ENCODE measurements at places on chromosomes 12 and 14.

DNA sequence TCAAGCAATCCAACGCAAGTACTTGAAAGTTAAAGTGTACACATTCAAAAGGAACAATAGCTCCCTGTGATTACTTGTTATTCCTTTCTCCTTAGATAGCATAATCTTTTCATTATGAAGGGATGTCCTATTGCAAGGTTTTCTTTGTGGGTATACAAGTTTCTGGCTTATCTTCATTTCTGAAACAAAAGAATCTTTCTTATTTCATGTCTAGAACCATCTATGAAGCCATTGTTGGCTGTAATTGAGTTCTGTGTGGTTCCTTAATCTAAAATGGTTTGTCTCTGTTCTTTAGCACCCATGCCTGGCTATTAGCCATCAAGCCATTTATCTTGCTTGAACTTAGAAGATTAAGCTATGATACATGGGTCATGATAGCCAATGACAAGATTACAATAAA lies 95.0 kb downstream of the VEZT start:
- DNase-seq = no peak

DNA sequence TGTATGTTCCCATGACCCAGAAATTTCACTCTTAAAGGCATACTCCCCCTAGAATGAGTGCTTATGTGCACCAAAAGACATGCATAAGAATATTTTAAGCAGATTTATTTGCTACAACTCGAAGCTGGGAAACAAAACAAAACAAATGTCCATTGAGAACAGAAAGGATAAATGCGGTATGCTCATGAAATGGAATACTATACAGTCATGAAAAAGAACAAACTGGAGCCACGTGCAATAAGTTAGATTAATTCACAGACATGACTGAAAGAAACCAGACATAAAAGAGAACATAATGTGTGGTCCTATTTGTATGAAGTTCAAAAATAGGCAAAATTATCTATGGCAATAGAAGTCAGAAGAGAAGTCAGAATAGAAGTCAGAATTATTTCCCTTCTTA lies 69.9 kb downstream of the TBX3 start:
- DNase-seq = no peak

GRCh38 chr12:104637604-104638003 lies 180.9 kb downstream of the CHST11 start:
- DNase-seq = no peak

DNA sequence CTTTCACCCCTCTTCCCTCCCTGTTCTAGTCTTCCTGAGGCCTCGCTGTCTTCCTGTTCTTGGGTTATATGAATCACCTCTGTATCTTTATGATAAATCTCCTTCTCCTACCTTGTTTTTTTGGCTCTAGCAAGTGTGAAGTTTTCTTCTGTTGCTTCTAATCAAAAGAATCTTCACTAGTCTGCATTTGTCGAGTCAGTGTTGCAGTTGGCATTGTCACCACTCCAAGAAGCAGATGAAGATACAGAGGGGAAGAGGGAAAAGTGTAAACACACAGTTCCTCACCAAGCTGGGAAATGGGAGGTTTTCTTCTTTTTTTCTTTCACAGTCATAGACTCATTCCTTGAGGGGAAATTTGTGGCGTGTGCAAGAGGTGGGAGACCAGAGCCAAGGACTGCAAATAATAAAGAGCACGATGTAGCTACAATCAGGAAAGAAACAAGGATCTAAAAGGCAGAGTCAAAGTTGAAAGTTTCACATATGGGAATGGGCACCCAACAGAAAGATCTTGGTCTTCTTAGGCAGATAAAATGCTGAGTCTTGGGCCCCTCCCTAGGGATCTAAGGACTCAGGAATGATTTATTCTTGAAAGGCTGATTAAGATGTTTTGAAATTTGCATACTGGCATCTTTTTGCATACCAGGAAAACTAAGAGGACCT lies 22.2 kb upstream of the PRICKLE1 start:
- no peak for DNase-seq

- no peak for DNase-seq
Measured at GRCh38 chr12:1357711-1358110, 236.7 kb downstream of the FBXL14 start.

- DNase-seq = no peak
Measured at GRCh38 chr14:69591317-69591716, 16.6 kb upstream of the CCDC177 start.

GRCh38 chr14:38868399-38869290 lies 234.4 kb downstream of the SEC23A start:
- no peak for DNase-seq

DNA sequence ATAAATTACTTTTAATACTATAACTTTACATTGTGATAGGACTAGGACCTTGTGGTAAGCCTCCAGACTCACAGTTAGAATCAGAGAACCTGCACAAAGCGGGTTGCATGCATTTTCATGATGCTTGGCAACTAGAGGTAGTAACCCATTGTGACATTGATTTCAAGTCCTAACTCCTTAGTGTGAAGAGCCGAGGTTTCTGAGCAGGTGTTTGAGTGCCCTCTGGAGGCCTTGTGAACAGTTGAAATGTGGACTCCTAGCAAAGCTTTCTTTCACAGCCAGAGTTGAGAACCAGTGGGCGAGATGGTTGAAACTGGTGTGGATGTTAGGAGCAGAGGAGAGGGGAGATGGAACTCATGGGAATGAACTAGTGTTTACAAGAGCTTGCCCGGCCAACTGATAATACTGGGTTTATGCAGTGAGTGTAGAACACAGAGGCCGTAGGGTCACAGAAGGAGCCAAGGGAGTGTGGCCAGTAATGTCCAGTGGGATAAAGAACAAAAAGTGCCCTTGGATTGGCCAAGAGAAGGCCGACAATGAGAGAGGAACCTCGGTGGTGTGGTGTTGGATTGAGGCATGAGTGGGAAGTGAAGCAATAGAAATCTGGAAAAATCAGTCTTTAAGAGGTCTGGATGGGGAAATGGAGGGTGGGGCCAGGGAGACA lies 10.9 kb downstream of the ZNF664 start:
- peak; percentile 76 for DNase-seq

- no peak for DNase-seq
Measured at GRCh38 chr12:40298341-40298740, 73.5 kb downstream of the LRRK2 start.

GRCh38 chr14:23173031-23173430 lies 10.4 kb downstream of the SLC7A8 start:
- DNase-seq = no peak

DNA sequence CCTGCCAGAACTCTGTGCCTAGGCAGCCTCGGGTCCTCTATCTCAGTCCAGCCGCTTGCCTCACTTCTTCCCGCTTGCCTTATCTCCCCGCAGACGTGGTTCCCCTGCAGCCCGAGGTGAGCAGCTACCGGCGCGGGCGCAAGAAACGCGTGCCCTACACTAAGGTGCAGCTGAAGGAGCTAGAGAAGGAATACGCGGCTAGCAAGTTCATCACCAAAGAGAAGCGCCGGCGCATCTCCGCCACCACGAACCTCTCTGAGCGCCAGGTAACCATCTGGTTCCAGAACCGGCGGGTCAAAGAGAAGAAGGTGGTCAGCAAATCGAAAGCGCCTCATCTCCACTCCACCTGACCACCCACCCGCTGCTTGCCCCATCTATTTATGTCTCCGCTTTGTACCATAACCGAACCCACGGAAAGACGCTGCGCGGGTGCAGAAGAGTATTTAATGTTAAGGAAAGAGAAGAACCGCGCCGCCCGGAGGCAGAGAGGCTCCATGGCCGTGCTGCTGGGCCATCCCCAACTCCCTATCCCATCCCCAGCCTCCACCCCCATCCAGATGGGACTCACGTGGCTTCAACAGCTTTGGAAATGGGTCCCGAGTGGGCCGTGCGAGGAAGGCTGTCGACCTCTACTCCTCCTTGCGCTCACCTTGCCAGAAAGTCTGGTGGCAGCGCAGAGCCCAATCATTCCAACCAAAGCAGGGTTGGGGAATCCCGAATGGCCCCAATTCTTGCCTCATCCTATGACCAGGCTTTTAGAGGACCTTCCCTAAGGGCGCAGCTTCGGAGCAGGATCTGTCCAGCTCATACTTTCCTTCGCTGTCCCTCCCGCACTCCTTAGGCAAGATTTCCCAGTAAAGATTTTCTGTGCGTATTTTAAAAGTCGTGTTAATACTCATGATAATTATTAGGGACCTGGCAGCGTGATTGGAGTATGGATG lies 6.5 kb downstream of the HOXC13 start:
- no peak for DNase-seq

- DNase-seq = peak; percentile 62
Measured at GRCh38 chr14:23562822-23563472, 4.6 kb downstream of the AP1G2 start.

- no peak for DNase-seq
Measured at GRCh38 chr12:110861729-110862128, 14.9 kb downstream of the CCDC63 start.

- DNase-seq = no peak
Measured at GRCh38 chr12:12982331-12982730, 17.7 kb downstream of the HEBP1 start.

DNA sequence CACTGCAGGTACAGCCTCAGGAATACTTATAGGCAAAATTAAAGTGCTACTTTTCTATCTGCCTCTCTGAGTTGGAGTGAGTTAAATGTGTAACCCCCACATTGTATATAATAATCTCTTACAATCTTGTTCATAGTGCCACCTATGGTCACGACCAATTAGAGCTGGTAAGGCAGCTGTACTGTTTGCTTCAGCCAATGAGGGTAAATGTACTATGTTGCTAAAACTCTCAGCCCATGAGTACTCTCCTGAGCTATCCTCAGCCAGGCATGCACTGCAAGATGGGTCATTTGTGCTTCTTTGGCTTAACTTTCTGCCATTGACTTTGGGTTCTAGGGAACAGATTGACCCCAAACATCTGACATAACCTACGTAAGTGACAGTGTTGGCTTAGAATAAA lies 15.0 kb upstream of the MDM2 start:
- no peak for DNase-seq

GRCh38 chr14:55951341-55952206 lies 166.6 kb upstream of the PELI2 start:
- no peak for DNase-seq

DNA sequence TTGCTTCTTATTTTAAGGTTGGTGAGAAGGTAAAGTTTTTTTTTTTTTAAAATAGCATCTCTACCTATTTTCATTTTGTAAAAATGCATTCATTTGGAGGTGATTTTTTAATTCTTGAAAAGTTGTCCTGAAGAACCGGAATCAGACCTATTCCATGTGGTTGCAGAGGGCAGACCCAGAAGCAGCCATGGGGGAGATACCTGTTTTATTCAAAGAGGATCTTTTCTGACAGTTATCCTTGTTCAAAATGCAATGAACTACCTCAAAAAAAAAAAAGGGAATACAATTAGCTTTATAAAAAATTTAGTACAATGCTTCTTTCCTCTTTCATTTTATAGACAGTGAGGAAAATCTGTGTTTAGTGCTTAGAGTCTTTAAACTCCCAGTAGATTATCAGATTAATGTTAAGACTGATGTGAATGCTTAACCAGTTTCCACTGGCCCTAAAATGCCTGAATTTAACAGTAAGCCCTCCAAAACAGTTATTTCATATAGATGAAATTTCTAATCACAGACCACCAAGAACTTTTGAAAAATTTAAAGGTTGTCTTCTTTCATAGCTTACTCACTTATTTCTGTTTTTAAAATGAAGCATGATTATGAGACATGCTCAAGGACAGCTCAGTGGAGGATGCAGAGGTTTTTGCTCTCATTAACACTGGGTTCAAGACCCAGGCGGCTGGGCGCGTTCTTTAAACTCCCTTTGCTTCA lies 8.6 kb upstream of the NEMF start:
- DNase-seq = no peak

DNA sequence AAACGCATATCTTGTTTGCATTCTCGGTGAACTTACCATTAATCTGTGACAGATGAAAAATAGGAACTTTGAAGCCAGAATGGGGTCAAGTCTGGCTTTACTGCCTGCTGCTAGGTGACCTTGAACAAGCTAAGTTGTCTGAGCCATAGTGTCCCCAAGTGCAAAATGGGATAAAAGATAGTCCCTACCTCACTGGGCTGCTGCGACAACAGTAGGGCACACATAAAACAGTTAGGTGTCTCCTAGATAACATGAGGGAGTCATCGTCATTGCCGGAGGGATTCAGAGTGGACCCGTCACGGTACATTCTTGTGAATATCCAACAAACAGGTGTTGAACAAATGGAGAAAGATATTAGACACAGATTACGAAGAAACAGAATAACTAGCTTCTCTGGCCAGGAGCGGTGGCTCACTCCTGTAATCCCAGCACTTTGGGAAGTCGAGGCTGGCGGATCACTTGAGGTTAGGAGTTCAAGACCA lies 71.2 kb downstream of the NINJ2 start:
- no peak for DNase-seq

GRCh38 chr14:38016497-38016896 lies 191.2 kb upstream of the SSTR1 start:
- no peak for DNase-seq

DNA sequence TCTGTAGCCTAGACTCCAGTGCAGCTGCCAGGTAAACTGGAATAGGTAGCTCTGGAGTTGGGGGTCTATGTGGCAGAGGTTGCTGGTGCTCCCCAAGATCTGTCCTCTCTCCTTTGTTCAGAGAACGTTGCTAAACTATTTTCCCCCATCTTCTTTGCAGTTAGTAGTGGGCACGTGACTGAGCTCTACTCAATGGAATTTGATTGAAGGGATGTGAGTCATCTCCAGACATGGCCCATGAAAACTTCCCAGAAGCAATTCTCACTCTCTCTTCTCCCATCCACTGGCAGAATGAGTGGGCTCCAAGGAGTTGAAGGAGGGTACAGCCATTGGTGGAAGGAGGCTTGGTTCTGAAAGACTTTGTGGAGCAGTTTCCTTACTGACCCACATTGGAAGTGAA lies 44.0 kb downstream of the PAH start:
- no peak for DNase-seq

DNA sequence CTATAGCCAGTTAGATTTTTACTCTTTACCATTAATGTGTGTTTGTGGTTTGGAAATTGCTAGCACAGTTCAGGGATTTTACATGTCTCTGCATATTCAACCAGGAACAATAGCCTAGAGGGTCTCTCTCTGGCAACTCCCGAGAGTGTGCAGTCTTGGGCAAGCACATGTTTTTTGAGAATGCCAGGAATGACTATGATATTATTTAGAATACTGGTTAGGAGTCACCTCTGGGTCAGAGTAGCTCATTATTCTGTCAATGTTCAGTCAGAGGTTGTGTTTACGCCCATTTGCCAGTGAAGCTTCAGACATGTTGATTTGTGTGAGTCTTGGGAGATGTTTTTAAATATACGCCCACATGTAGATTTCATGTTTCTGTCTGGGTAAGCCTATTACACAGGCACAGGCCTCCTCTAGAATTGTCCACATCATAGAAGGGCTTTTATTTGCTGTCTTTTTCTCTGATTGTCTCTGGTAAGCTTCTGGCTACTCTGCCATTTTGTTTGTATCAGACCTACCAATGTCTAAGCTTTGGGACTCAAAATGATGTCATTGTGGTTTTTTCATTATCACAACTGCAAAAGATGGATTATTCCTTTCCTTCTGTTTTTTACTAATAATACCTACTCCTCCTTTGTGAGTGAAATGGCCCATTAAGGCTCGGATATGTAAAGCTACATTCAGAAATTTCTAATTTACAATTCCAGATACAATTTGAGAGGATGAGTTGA lies 203.1 kb upstream of the PPFIA2 start:
- no peak for DNase-seq

Measured in AG10803 (cell line).